ENCODE measurements at places on chromosomes 13 and 19. TPM values are rescaled to one million over a fixed set of nuclear protein-coding genes. Genes with fewer than 3 reads are reported as not detected.
A peak's percentile ranks its signal among the peaks of the same experiment; 100 is the strongest.

DNA sequence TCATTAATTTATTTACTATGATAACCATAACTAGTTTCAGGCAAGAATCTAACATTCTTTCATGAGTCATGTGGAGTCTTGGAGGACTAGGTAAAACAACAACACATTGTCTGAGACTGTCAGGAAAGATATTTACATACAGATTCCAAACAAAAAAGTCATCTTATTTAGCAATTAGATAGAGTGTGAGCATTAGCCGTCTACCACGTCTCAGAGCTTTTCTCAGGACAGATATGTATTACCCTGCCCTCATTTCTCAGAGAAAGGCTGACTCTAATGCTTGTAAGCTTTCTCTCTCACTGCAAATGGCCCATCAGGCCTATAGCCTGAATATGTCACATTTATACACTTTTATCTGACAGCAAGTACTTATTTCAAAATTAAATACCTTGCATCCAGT lies 312.1 kb upstream of the PCDH20 start:
- DNase-seq: no peak

DNA sequence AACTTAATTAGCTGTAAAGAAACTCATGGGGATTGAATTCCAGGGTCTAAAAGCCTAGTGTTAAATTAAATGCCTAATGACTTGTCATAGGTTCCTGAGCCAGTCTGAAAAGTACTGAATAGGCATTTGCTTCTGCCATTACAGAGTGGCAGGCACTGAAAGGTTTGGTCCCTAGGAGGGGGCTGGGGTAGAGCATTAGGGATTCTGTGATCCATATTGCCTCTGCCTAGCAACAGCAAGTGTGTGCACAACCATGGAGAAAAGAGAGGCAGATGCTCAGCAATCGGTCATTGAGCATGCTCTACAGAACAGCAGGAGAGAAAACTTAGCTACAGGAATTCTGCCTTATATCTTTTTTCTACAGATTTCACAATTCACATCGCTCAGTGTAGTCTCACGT lies 133.5 kb downstream of the TRPC4 start:
- no peak for DNase-seq

- no peak for DNase-seq
These were observed 58.3 kb upstream of the SLC15A1 start for GRCh38 chr13:98810746-98811145.

Gene PSG2
- not detected for total RNA-seq

DNA sequence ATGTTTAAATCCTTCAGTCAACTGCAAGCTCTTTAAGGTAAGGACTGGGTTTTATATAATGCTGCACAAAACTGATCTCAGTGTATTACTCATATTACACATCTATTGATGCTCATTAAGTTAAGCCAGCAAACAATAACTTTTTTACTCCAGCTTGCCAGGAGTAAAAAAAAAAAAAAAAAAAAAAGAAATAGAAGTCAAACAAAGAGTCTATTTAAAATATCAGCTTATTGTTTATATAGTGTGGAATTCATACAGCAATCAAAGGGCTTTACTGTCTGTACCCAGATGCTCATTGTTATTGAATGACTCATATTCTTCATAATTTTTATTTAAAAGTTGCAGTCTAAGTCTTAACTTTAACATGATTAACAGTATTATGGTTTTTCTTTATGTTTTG lies 21.8 kb upstream of the KBTBD7 start:
- no peak for DNase-seq

Gene ACP5
- total RNA-seq: 8.6 TPM

Gene MCF2L
- 23.9 TPM for total RNA-seq

GRCh38 chr13:20230913-20231838 lies 943 bp downstream of the GJB6 start:
- no peak for DNase-seq

DNA sequence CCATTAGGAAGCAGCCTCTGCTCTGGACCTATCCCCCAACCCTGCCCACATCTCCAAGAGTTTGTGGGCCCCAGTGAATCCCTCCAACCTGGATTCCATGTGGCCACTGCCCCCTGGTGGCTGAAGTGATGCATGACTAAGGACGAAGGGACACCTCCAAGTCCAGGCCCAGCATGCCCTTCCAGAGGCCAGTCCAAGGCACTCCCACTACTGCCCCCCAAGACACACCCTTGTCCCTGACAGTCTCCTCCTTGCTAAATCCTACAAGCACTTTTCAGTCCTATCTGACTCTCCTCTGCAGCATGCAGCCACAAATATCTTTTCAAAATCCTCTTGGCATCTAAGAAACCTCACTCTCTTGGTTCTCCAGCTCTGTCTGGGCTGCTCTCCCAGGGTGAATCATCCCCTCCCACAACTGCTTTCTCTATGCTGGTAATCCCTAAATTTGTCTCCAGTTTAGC lies 33.0 kb downstream of the DEDD2 start:
- DNase-seq: peak; percentile 15

DNA sequence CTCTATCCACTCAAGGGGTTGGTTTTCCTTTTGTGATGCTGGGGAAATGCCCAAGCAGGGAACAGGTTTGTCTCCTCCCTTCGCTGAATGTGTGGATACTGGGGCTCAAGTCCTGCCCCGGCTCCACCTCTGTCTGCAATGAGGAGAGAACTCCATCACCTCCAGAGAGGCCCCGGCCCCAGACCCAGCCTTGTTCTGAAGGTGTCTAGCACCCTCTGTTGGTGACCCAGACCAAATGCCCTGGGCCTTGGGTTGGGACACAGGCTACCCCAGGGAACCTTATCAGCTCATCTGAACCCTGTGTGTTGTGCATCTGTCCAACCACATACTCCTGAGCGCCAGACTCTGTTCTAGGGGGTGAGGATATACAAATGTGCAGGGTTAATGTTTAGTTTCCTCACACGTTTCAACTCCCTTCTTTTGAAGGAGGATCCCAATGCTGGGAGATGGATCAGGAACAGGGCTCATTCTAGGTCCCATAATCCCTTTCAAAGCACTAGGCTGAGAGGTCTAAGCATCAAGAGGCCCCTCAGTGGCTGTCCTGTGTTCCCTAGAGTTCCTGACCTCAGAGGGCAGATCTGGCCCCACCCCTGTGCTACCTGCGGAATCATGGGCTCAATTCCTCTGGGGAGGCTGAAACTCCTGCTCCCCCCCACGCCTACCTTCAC lies 112.5 kb upstream of the SLC7A1 start:
- no peak for DNase-seq

Gene ZNF223
- 7.1 TPM for total RNA-seq

Gene NCAN
- 0.49 TPM for total RNA-seq

Gene GPR18
- 0.20 TPM for total RNA-seq

Gene CGB8
- not detected for total RNA-seq

GRCh38 chr19:34793565-34793964 lies 20.6 kb upstream of the ZNF599 start:
- no peak for DNase-seq

DNA sequence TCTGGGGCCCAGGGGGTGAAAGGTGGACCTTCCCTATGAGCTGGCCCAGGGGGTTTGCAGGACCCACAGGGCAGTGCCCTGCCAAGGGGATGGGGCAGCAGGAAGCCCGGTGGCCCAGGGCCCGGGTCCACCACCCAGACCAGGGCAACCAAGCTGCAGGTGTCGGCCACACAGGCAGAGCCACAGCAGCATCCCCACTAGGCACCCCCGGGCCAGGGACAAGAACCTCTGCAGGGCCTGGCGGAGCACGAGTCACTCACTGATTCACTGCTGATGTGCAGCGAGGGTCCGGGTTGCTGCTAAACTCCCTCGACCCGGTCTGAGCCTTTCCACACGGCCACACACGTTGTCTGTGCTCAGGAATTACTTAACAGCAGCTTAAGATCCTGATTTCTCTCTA lies 8.8 kb downstream of the FZR1 start:
- no peak for DNase-seq

GRCh38 chr13:35283856-35284255 lies 192.6 kb downstream of the MAB21L1 start:
- no peak for DNase-seq

DNA sequence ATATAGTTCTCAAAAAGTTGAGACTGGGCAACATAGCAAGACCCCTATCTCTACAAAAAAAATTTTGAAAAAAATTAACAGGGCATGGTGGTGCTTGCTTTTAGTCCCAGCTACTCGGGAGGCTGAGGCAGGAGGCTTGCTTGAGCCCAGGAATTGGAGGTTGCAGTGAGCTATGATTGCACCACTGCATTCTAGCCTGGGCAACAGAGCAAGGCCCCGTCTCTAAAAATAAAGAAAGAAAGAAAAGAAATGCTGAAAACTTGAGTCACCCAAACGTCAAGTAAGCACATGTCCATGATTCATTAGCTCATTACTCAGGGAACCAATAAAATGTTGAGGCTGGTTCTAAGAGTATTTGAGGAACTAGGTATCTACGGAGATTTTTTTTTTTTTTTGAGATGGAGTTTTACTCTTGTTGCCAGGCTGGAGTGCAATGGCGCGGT lies 33.9 kb upstream of the SEMA6B start:
- DNase-seq: no peak

Gene NPAS1
- total RNA-seq: 0.99 TPM

Gene PLK5
- 0.10 TPM for total RNA-seq

GRCh38 chr19:4496304-4496703 lies 22.0 kb downstream of the PLIN4 start:
- DNase-seq: no peak

GRCh38 chr19:28170066-28170465 lies 1042.9 kb downstream of the UQCRFS1 start:
- DNase-seq: no peak

- DNase-seq: no peak
These were observed 7.8 kb upstream of the ZNF14 start for GRCh38 chr19:19740755-19741154.

Gene APOE
- total RNA-seq: 313 TPM

DNA sequence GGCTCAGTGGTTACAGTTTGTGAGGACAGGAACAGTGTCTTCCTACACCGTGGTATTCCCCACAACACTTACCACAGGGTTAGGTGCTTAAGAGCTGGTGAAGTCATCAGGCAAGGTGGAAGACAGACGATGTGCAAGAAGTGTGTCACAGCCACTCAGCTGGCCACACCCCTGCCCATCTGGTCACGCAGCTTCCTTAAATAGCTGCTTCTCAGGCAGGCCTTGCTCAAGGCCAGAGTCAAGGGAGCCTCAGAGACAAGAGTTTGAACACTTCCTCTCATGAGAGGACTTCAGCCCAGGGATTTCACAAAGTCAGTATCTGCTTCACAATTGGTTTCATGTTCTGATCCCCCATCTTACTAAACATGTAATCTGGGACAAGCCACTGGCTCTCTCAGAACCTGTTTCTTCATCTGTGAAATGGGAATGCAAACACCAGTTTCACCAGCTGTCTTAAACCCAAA lies 80.3 kb upstream of the FRY start:
- DNase-seq: no peak

DNA sequence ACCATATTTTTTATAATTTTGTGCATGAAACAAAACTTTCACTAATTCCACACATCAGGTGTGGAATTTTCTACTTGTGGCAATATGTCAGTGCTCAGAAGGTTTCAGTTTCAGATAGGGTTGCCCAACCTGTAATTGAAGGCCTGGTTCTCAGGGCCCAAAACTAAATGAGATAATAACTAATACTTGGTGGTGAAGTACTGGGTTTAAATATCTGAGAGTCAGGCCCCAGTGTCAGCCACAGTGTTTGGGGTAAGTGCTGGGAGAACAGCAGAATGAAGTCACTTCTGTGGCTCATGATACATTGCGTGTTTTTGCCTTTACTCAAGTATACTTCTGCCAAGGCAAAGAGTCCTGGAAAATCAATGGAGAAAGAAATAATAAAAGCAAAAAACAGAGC lies 5.6 kb downstream of the SAFB start:
- DNase-seq: no peak

GRCh38 chr13:45519493-45519892 lies 54.8 kb downstream of the COG3 start:
- DNase-seq: no peak

GRCh38 chr13:80860845-80861244 lies 519.9 kb upstream of the SPRY2 start:
- no peak for DNase-seq

DNA sequence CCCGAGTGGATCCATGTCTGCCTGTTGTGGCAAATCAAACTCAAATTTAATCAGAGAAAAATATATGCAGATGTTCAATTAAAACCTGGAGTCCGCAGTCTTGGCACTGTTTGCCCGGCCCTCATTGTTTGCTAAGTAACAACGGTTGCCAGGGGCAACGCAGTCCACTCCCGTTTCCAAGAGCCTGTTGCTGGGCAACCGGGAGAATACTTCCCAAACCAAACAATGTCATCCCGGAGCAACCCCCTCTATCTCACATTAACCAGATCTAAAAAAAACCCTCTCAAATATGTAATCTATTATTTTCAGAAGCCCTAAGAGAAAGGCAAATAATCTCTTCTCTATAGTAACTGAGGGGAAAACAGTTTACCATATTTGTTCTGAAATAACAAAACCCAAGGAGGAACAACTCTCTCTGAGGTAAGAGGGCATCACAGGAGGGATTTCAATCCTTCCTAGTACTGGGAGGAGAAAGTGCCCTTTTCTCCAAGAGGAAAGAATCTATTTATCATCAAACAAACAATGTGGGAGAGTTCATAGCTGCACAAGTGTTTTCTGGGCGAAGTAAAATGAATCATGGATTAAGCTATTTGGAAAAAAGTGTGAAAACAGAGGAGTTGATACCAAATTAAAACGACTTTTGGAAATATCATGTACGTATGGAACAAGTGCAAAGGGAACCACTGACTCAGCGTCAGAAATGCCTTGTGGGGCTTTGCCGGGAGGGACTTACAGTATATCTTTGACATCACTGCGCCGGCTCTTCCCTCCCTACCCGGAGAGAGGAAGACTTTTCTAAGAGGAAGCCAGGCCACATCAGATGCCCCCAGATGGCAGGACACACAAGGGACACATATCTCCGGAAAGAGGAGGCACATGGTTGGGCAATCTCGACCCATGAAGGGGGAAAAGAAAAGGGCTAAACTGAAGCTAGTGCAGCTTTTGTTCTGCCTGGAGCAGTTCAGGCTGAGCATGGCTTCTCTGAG lies 43.3 kb downstream of the RFX2 start:
- DNase-seq: peak; percentile 96

DNA sequence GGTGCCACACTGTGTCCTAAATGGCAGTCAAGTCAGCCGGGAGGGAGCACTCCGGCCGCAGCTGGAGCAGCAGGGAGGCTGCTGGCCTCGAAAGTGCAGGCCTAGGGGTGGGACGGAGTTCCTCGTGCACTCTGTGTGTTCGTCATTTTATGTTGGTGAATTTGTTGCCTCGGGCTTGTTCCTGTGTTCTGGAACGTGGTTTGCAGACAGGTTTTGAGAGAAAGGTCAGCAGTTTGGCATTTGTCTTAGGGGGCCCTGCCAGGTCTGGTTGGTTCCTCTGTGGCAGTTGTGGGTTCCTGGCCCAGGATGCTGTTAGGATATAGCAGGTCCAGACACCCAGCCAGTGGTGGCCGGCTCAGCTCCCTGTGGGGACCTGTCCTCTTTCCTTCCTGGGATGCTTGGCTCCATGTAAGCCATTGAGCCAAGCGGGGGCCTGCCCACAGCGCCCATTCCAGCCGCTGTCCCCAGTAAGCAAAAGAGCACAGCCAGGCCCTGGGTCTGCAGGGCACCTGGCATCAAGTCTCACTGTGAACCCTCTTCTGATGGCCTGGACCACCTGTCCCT lies 30.0 kb downstream of the MPHOSPH8 start:
- DNase-seq: no peak

GRCh38 chr19:16892868-16893685 lies 4.3 kb downstream of the F2RL3 start:
- no peak for DNase-seq

GRCh38 chr13:52001120-52001731 lies 10.0 kb downstream of the ATP7B start:
- DNase-seq: no peak

Gene ANKLE1
- 0.49 TPM for total RNA-seq

Gene CLN5
- 24.9 TPM for total RNA-seq

Measured in skin of body (tissue), 3 donors.